ENCODE measurements at places on chromosomes 1 and 21. TPM values are rescaled to one million over a fixed set of nuclear protein-coding genes. Genes with fewer than 3 reads are reported as not detected.

GRCh38 chr21:44846224-44846484, 27.3 kb downstream of the PTTG1IP start:
- DNase-seq: no peak

DNA sequence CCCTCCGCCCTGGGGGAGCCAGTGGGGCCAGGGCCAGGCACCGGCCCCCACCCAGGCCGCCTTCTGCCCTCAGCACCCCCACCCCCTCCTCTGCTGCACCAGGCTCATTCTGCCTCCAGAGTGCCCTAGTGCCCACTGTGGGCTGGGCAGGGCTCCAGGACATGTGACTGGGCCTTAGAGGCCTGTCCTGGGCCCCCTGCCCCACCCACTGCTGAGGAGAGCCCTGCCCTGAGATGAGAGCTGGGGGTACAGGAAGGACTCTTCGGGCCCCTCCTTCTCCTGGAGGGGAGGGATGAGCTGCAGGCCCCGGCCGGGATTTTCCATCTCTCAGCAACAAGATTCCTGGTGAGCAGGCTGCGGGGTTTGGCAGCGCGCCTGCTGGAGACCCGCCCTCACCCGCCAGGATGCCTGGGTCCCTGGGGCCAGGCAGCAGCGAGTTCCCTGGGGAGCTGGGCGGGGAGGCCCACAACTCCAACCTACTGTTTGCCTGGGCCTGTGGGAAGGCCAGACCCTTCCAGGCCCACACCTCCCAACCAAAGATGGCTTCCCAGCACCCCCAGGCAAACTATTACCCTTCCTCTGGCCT, 14.0 kb downstream of the AHDC1 start:
- no peak for DNase-seq

NBPF6 gene
- 0.20 TPM for total RNA-seq

DNA sequence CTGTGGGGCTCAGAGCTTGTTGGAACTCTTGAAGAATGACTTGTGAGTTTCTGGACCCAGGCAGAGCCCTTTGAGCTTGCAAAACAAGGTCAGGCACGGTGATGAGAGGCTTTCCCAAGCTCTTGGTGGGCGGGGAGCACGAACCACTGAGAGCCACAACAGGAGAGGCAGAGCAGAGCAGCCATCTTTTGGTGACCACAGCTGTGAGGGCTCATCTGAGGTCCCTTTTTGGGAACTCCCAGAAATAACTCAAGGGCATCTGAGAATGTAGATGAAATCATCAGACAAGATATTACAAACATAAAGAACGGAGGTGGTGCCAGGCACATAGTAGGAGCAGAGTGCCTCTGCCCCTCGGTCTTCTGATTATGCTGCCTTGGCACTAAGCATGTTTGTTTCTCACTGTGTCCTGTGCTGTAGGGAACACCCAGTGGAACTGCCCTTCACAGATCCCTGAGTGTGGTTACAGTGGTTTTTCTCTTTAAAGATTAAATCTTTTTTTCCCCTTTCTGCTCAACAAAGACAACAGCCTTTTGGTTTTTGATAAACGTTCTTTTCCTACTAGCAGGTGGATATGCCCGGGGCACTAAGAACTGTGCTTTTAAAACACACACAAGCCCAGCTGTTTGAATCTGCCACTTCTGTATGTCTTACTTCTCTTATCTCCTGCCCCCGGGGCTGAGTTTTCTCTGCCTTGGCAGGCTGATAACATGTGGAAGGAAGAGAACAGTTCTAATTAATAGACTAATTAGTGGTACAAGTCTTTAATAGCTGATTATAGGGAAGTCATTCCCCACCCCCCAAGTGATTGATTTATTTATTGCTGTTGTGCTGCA, 37.7 kb downstream of the CD34 start:
- DNase-seq: no peak

LIPI gene
- not detected for total RNA-seq

FMO5 gene
- 1.7 TPM for total RNA-seq

DNA sequence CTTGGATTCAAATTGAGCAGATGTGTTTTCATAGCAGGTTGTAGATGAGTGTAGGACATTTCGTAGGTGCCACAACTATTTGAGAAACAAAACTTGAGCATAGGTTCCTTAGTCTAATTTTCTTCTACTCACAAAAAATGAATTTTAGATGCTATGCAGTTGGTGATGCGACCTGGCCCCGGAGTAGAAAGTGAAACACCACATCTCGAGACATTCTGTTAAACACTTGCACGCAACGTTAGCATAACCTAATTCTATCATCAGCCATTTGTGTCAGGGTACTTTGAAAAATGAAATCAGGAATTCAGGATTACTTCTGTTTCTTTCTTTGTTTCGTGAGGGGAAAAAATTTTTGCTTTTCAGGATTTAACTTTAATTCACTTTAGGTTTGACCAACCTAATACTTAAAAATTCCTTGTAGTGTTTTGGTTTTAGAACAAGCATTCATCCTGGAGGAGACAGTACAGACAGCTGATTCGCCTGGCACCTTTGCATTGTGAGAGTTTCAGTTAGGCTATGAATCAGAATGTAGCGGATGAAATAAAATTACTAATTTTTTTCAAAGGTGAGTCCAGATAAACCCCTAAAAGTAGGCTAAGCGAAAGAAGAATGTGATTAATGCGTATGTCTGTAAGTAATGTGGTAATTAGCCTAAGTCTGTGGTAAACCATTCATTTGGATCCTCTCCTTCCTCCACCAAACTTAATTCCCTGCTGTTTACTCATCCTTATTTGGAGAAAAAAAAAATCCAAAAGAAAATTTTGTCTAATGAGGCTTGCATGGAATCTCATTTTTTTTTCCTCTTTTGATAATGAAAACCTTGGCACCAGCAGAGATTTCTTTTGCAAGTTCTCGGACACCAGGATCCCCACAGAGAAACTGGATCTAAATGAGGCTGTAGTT, 44.9 kb downstream of the MAP3K21 start:
- no peak for DNase-seq

SPRR2G gene
- total RNA-seq: not detected

DNA sequence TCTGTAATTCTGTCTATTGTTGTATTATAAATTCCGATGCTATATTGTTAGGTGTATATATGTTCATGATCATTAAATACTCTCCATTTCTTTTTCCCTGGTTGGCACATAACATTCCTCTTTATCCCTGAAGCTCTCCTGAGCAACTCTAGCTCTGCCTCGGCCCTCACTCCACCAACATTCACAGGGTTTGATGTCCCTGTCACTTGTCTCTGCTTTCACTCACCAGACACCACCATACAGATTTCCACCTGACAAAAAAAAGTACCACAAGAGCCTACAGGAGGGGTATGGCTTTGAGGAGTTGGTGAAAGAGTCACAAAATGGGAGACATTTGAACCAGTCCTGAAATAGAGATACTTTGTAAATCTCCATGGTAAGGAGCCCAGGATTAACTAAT, 8.8 kb upstream of the TSPEAR start:
- DNase-seq: no peak

GRCh38 chr1:111813440-111814304, 58.0 kb downstream of the DDX20 start:
- DNase-seq: no peak

MYCL gene
- 0.68 TPM for total RNA-seq

DNA sequence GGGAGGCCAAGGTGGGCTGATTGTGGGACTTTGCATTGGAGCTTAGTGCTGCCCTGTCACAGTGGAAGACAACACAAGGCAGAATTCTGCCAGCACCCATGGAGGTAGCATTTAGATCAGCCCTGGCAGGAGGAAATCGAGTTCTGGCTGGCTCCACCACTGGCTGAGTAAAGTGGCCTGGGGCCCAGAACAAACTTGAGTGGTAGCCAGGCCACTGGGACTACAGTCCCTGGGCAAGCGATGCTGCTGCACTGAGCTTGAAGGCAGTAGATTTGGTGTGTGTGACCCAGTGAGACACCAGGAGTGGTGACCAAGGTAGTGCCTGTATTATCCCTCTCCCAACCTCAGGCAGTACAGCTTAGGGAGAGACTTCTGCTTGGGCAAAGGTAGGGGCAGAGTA, 22.5 kb upstream of the UHMK1 start:
- no peak for DNase-seq

LINGO4 gene
- 0.77 TPM for total RNA-seq

ETV3L gene
- not detected for total RNA-seq

All from T-helper 17 cell (primary cell).